ENCODE measurements at places on chromosomes 1 and 21.

GRCh38 chr1:9038881-9039760, 12.9 kb upstream of the SLC2A7 start:
- no peak for DNase-seq

GRCh38 chr1:220325306-220325995, 53.2 kb upstream of the RAB3GAP2 start:
- no peak for DNase-seq

GRCh38 chr1:9891207-9891606, 18.9 kb downstream of the CTNNBIP1 start:
- no peak for DNase-seq

- DNase-seq = peak; percentile 85
Measured at GRCh38 chr21:35646606-35647005, 413.7 kb downstream of the SETD4 start.

- DNase-seq = no peak
Measured at GRCh38 chr1:217040711-217041455, 317.7 kb upstream of the ESRRG start.

GRCh38 chr1:19750101-19750881, 49.4 kb downstream of the TMCO4 start:
- DNase-seq = peak; percentile 46

GRCh38 chr1:201656311-201657032, 117.5 kb downstream of the NAV1 start:
- peak; percentile 31 for DNase-seq

GRCh38 chr1:206486995-206487788, 16.9 kb downstream of the IKBKE start:
- no peak for DNase-seq

- DNase-seq = peak; percentile 56
Measured at GRCh38 chr1:57411262-57411661, 12.6 kb downstream of the DAB1 start.

DNA sequence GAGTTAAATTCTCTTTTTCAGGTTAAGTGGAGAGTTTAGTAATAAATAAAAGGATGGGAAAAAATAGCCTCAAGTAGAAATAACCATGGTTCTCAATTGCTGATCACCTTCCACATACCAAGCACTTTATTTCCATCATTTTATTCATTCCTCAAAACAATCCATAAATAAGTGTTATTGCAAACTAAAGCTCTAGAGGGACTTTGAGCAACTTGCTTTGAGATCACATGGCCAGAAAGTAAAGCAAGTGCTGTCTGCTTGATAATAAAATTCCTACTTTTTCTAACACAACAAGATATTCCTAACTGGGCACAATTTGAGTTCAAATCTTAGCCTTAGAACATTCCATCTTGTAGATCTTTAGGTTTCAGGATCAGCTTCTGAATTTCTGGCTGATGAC, 97.1 kb upstream of the C1orf87 start:
- DNase-seq = no peak

- no peak for DNase-seq
Measured at GRCh38 chr1:23477359-23478144, 6.4 kb downstream of the ASAP3 start.

- no peak for DNase-seq
Measured at GRCh38 chr1:28136922-28137613, 39.4 kb downstream of the PTAFR start.

GRCh38 chr1:67969446-67969845, 81.0 kb downstream of the DIRAS3 start:
- no peak for DNase-seq

DNA sequence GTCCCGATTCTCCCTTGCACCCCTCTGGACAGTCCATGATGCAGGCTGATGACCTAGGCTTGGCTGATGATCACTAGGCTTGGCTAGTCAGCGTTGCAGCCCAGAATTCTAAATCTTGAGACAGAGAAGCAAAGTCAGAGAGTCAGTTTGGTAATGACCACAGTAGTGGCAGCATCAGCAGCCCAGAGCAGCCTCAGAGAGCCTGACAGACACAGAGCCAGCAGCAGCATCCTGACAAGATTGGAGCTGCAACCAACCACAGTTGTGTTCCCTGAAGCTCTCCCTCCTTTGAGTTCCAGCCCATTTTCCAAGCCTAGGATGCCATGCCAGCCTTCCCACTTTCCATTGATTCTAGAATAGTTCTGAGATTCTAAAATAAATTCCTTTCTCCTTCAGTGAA, 16.8 kb upstream of the ITLN1 start:
- no peak for DNase-seq

GRCh38 chr1:223323491-223324484, 40.2 kb downstream of the SUSD4 start:
- no peak for DNase-seq

GRCh38 chr1:151813271-151813977, 8.2 kb upstream of the LINGO4 start:
- DNase-seq = no peak

- peak; percentile 81 for DNase-seq
Measured at GRCh38 chr21:27677546-27677945, 710.7 kb upstream of the ADAMTS5 start.

- DNase-seq = peak; percentile 15
Measured at GRCh38 chr1:53552146-53552861, 93.1 kb downstream of the DMRTB1 start.

DNA sequence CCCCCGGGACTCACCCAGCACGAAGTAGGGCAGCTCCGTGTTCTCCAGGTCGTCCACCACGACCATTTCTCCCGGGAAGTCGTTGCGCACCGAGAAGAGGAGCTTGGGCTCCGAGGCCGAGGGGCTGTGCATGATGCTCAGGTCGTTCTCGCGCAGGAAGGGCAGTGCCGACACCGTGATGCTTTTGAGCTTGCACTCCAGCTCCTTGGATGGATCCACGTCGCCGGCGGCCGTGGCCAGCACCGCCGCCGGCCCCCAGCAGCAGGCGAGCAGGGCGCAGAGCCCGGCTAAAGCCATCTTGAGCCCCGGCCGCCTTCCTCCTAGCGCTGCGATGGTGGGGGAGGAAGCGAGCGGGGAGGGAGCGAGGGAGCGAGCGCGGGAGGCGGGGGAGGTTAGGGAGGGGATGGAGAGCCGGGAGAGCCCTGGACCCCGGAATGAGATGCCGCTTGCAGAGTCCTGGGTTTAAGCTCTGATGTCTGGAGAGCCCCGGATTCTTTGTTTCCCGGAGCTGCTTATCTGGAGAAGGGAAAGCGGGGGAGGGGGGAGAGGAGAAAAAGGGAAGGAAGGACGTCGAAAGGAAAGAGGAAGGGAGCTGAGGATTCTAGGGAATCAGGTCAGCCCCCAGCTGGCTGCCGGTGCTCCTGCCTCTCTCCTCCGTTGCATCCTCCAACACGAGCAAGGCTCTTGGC, at the start of gene ASTN1:
Gene ASTN1 (minus strand): TSS at position 333 of the 689 bp plus-strand sequence. CDS start 36 bp downstream, at position 297.
- no peak for DNase-seq

DNA sequence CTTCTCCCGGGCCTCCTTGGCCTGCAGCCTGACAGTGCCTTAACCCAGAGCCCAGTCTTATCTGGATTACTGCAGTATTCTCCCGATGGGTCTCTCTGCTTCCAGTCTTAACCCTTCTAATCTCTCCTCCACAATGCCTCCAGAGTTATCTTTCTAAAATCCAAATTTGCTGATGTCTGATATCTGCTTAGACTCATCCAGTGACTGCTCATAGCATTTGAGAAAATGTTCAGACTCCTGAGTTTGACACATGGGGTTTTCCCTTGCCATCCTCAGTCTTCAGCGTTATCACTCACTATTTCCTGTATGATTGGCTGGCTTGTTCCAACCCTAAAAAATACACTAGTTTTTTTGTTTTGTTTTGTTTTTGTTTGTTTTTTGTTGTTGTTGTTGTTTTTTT, 102.0 kb downstream of the FMN2 start:
- DNase-seq = no peak

- DNase-seq = no peak
Measured at GRCh38 chr1:25875856-25876692, 566 bp upstream of the PAQR7 start.

- peak; percentile 19 for DNase-seq
Measured at GRCh38 chr21:45618846-45619485, 24.6 kb upstream of the PCBP3 start.

- DNase-seq = no peak
Measured at GRCh38 chr1:51359879-51360278, 29.5 kb upstream of the TTC39A start.

DNA sequence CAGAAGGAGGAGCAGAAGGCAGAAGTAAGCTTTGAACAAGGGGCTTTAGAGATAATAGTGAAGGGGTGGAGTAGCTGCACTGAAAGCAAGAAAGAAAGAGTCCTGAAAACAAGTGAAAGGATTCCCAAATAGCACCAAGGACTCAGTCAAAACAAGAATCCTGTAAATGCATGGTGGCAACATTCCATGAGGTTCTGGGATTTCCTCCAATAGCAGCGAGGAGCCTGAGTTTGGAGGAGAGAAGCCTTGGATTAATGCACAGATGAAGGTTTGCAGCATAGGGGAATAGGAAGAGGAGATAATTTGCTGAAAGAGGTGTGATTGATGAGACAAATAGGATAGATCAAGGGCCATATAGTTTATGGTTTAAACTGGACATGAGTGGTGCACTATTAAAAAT, 10.9 kb downstream of the KRTAP22-2 start:
- DNase-seq = no peak

- no peak for DNase-seq
Measured at GRCh38 chr1:29258976-29259801, 22.9 kb downstream of the PTPRU start.

- DNase-seq = no peak
Measured at GRCh38 chr1:27018316-27018715, 5.7 kb upstream of the TENT5B start.

GRCh38 chr1:85065550-85065949, 17.2 kb upstream of the MCOLN3 start:
- no peak for DNase-seq

DNA sequence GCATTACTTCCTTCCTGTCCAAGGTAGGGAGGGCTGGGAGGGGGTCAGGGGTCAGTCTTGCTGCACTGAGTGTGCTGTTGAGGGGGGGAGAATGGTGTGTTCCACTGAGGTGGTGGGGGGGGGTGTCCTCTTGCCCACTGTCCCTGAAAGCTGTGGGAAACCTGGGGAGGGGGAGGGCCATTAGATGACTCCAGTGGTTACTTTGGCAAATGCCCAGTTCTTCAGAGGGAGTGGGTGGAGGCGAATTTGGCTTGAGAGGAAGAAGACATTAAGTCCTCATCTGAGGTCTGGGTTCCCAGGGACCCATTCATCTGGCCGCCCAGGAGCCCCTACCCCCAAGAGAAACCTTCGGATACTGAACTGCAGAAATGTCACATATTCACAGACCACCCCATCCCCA, 36.2 kb downstream of the MEF2D start:
- DNase-seq = no peak
